Spinal cord (tissue), 10 donors: ENCODE measurements at places on chromosomes 13 and 19.
A peak's percentile ranks its signal among the peaks of the same experiment; 100 is the strongest.

DNA sequence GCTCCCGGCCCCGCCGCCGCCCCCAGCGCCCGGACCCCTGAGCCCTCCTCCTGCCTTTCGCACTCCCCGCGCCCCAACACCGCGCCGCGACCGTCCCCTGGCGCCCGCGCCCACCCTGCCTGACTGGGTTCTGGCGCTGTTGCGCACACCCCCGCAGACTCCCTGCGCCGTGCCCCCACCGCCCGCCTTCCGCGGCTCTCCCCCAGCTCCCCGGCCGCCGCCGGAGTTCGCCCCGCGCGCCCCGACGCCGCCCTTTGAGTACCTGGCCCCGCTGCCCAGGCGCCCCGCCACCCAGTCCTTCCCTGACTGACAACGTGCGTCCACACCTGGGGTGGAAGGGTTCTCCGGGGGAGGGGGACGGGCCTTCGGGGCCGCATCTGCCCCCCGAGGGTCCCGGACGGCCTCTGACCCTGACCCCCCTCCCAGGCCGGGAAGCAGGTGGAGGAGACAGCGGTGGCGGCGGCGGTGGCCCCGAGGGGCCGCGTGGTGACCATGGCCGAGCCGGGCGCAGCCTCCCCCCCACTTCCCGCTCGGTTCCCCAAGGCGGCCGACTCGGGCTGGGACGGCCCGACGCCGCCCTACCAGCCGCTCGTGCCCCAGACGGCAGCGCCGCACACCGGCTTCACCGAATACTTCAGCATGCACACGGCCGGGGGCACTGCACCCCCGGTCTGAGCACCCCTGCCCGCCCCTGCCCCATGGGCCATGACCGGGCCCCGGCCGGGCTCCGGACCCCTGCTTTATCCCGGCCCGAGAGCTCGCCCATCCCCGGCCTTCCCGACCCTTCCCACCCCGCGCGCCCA lies 1.4 kb upstream of the MEGF8 start:
- DNase-seq: no peak

- peak; percentile 82 for DNase-seq
These were observed 37.6 kb upstream of the C1QTNF9 start for GRCh38 chr13:24271601-24272451.

DNA sequence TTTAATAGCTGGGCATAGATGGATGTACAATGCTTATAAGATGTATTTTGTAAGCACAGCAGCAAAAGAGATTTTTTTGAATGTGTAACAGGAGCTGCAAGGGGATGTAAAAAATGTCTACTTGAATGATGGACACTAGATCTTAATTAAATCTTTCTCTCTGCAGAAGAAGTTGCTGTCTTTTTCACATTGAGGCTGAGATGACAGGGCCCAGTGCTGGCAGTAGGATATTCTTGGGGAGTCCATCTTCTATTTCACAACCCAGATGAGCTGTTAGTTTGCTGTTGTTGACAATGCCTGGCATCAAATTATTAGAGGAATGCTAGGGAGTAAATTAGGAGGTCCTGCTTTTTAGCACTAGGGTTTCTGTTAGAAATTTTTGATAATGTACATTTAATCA lies 698.7 kb downstream of the SLITRK5 start:
- DNase-seq: no peak

- no peak for DNase-seq
These were observed 47.7 kb upstream of the ATP12A start for GRCh38 chr13:24632382-24633121.

DNA sequence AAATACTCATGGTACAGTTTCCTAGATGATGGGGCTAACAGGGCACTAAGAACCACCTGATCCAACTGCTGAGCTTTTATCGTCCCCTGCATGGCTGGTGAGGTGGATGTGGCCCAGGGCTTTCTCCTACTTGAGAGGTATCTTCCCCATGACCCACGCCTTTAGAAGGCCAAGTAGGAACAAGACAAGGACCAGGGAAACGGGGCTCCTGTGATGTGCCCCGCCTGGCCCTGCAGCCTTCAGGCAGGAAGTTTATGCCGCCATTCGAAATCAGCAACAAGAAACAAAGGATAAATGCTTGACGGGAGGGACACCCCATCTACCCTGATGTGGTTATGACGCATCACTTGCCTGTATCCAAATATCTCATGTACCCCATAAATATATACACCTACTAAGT lies 4.1 kb downstream of the NLRP13 start:
- DNase-seq: no peak

DNA sequence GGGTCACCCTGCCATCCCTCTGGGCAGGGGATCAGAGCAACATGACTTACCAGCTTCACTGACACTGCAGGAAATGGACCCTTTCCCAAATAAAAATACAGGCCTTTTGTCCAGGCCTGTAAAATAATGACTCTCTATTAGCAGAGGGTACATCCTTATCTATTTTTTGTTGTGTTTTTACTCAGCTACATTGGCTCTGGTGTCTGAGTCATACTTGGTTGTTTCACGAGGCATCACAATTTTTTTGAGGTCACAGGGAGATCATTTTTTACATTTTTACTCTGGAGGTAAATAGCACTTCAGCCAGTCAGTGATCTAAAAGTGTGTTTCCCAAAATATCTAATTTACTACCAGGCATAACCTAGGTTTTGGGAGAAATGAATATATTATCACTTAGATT lies 6.9 kb upstream of the HTR2A start:
- DNase-seq: no peak

DNA sequence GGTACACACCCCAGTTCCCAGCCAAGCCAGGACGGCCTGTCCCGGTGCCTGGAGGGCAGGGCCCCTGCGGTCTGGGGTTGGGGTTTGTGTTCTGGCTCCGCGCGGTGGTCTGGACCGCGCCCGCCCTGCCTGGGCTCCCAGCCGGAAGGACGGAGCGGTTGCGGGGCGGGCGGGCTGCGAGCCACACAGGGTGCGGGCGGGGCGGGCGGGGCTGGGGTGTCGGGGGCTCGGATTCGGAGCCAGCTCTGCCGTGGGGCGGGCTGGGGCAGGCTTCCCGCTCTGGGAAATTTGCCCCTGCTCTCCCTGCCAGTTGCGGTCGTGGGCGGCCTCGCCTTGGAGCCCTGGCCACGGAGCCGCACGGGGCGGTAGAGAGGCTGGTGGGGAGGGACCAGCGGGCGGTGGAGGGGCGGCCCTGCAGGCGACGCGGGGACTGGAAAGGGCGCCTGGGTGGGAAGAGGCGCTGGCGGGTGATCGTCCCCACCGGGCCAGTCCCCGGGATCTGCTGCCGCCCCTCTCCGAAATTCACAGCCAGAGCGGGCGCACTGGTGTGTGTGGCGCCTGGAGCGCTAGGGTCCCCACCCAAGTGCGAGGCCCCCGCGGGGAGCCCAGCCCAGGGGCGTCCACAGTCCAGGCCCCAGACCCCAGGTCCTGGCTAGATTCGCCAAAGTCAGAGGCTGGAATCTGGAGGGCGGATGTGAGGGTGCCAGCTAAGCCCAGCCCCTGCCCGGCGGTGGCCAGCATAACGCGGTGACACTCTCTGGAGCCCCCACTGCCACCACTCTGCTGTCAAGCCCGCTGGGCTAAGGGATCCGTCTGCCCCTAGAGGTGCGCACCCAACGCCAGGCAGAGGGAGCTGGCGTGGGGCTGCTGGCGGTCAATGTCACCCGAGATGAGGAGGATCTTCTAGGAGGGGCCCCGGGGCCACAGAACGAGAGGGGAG lies 11.0 kb upstream of the ZNF492 start:
- no peak for DNase-seq
